ENCODE measurements at places on chromosomes 6 and 20. TPM values are rescaled to one million over a fixed set of nuclear protein-coding genes. Genes with fewer than 3 reads are reported as not detected.

The ATP6V1G2 gene
- 0.48 TPM for polyA plus RNA-seq

The KHDC1L gene
- polyA plus RNA-seq = not detected

The SIRPD gene
- 1.8 TPM for polyA plus RNA-seq

The FERMT1 gene
- 1.0 TPM for polyA plus RNA-seq

The SLC17A2 gene
- polyA plus RNA-seq = not detected
